ENCODE measurements at places on chromosomes 5 and 9.
A peak's percentile ranks its signal among the peaks of the same experiment; 100 is the strongest.

DNA sequence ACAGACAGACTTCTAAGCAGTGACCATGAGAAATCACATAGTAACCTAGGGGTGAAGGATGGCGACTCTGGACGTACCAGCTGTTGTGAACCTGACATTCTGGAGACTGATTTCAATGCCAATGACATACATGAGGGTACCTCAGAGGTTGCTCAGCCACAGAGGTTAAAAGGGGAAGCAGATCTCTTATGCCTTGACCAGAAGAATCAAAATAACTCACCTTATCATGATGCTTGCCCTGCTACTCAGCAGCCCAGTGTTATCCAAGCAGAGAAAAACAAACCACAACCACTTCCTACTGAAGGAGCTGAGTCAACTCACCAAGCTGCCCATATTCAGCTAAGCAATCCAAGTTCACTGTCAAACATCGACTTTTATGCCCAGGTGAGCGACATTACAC lies 38.0 kb upstream of the CCDC152 start:
- no peak for DNase-seq

DNA sequence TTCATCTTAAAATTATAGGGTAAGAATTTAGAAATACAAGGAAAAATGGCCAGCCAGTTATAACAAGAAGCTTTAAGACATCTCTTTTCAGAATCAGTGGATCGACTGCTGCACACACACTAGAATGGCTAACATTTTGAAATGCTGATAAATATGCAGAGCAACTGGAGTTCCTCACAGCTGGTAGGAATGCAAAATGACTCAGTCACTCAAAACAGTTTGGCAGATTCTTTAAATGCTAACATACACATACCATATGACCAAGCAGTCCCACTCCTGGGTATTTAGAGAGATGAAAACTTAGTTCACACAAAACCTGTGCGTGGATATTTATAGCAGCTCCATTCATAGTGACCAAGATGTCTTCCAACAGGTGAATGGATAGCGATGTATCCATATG lies 23.2 kb upstream of the PSAT1 start:
- no peak for DNase-seq

- DNase-seq: peak; percentile 50
These were observed 11.9 kb downstream of the CAPSL start for GRCh38 chr5:35926389-35927051.

- no peak for DNase-seq
These were observed 72.8 kb downstream of the SHB start for GRCh38 chr9:37995961-37996818.

GRCh38 chr9:127860260-127860659 lies 5.8 kb upstream of the ENG start:
- DNase-seq: no peak

DNA sequence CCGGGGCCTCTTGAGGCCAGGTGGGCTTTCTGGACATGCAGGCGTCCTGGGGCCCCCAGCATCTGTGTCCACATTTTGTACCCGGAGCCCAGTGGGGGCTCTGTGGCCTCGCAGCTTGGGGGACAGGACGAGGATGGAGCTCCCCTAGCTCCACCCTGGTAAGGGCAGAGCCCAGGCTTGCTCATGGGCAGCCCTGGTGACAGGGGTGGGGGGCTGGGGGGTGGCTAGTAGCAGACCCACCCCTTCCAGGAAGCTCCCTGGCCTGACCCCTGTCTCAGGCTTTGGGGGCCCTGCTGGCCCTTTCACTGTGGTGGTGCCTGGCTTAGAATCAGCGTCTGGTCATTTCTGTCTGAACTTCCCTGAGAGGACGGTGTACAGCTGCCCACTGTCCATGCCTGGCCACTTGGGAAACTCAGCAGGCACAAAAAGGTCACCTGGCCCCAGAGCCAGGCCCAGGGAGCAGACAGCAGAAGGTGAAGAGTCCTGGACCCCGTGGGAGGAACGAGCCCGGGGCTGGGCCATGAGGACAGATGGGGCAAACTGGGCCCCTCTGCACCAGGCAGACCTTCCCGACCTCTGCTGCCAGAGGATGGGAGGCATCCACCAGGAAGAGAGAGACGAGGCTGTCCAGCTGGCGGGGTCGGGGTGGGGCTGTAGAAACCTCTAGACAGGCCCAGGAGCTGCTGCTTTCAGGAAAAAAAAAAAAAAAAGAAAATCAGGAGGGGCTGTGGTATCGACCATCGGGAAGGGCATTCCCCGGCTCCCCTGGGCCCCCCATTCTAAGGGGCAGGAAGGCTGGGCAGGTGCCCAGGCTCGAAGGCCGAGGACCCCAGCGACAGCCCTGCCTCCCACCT lies 52.8 kb downstream of the EXD3 start:
- DNase-seq: no peak

GRCh38 chr5:132259069-132259851 lies 1.8 kb downstream of the PDLIM4 start:
- no peak for DNase-seq

DNA sequence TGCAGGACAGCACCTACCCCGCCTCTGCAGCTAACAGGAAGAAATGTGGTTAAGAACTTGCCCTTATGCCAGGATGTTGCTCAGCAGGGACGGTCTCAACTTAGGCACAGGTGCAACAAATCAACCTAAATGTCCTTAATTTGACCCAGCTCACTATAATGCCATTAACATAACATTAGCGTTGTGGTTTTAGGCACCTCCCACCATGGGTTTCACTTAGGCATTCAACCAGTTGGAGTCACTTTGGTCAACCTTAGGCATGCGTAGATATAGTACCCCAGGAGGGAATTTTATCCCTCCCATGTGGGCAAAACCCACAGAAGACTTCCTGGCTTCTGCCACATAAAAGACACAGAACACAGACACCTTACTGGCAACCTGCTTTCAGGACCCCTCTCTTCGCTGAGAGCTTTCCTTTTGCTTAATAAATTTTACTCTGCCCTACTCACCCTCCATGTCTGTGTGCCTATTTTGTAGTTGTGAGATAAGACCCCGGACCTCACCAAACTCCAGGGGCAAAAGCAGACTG lies 8.7 kb upstream of the ERAP1 start:
- DNase-seq: peak; percentile 37

DNA sequence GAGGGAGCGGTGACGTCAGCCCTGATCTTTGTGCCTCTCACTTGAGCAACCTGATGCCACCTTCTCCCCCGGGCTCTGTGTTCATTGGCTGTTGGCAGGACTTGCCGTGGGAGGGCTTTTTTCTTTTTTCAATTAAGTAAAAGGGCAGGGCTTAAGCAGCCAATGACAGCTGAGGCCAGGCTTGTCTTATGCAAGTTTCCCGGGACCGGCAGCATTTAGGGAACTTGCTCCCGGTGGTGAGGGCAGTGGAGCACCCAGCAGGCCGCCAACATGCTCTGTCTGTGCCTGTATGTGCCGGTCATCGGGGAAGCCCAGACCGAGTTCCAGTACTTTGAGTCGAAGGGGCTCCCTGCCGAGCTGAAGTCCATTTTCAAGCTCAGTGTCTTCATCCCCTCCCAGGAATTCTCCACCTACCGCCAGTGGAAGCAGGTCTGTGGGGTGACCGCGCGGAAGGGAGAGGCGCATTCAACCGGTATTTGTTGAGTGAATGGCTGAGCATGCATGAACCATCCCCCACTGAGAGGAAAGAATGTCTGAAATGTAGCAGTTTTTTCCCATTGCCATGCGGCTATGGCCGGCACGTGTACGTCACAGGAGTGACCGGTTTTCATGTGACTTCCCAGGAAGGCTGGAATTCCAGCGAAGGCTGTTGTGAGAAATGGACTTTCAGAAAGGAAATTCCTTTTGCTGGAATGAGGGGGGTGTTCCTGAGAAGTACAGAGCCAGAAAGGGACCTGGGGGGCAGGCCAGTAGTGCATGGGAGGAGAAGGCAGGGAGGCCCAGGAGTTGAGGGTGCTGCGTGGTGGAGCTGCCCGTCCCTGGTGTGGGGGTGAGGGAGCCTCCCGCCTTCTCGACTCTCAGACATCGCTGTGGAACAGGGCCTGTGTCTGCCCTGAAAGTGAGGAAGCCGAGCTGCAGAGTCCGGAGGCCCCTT lies 29.0 kb downstream of the PTGES2 start:
- peak; percentile 52 for DNase-seq

GRCh38 chr9:16121601-16122286 lies 568.9 kb downstream of the CCDC171 start:
- DNase-seq: no peak

GRCh38 chr5:173850659-173851058 lies 37.5 kb upstream of the CPEB4 start:
- no peak for DNase-seq

GRCh38 chr5:179409806-179410205 lies 64.5 kb upstream of the ADAMTS2 start:
- DNase-seq: no peak

DNA sequence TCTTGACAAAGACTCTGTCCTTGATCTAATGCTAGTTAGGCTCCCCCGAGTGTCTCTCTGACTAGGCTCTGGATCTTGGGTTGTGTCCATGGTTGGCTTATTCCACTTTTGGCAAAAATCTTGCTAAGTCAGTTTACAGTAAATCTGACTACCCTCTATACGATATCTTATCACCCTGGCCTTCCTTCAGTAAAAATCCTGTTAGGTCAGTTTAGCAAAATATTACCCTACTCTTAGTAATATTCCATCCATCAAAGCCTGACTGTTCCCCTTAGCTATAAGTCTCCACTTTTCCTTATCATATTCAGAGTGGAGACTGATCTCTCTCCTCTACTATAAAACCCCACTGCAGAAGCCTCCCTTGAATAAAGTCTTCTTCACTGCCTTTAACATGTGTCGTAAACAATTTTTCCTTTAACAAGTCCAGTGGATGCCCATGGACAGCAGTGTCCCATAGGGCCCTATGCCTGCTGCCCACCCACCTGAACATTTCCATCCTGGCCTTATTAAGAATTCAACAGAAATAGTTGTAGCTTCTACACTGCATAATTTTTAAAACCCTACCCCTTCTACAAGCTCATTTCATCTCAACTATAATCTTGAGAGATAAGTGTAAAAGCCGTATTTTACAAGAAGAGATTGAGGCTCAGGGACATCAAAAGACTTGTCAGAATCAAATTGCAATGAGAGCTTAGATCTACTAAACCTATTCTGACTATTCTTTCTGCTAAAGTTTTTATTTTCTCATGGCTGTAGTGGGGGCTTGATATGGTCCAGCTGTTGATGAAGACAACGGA lies 22.3 kb downstream of the MINAR2 start:
- DNase-seq: no peak

GRCh38 chr9:136082496-136083361 lies 12.4 kb downstream of the NACC2 start:
- DNase-seq: no peak
